Stimulated activated CD4-positive, alpha-beta T cell treated with anti-CD3 and anti-CD28 coated beads, Interleukin-12 subunit alpha, Interleukin-12 subunit beta, amount 100 ng/mL, for 48 hours (primary cell): ENCODE measurements at places on chromosomes 16 and 17.

GRCh38 chr16:27313422-27314160 lies at the start of gene IL4R:
IL4R (plus strand) TSS chr16:27313974; CDS start chr16:27340204, 26,230 bp downstream.
- DNase-seq: peak; percentile 71

DNA sequence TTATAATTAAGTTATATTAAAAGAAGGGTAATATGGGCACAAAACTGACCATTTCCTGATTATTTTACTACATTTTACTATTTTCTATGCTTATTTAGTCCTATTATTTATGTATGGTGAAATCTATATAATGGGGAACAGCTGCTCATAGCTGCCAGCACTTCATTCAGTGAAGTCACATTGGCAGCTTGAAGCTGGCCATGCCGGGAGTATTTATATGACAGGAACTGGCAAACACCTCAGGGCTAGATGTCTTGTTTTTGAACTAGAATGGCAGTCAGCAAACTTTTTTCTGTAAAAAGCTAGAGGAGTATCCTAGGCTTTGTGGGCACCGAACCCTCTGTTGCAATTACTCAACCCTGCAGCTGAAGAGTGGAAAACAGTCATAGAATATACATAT lies 104.1 kb downstream of the CDH13 start:
- DNase-seq: no peak

- DNase-seq: no peak
These were observed 469.9 kb downstream of the MAF start for GRCh38 chr16:79130616-79131015.

DNA sequence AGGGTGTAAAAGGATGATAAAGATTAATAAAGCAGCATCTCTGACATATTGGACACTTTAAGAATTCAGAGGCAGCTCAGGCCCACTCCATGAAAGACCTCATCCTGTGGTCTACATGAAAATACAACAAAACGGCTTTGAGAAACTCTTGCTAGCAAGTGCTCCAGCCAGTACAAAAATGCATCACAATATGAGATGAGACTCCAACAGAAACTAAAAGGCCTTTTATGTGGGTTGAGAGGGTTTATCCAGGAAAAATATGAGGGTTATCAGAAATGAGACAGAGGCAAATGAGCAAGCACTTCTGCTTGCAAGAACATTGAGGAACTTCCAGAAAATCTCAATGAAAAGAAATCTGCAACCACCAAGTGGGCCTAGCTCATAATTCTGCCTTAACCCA lies 65.7 kb downstream of the LITAF start:
- DNase-seq: no peak

DNA sequence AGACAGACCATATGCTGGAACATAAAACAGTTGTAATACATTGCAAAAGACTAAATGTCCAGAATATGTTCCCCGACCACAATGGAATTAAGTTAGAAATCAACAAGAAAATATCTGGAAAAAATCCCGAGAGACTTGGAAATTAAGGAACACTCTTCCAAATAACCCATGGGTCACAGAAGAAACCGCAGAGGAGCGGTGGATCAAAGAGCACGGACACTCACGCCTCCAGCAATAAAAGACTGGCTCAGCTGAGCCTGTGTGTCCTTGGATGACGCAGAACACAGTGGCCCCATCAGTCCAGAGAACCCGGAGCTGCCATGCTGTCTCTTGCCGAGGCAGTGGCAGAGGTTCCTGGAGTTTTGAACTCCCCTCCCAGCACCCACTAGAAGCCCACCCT lies 30.9 kb upstream of the FOXF1 start:
- no peak for DNase-seq
